ENCODE measurements at places on chromosomes 7 and 10.
A peak's percentile ranks its signal among the peaks of the same experiment; 100 is the strongest.

DNA sequence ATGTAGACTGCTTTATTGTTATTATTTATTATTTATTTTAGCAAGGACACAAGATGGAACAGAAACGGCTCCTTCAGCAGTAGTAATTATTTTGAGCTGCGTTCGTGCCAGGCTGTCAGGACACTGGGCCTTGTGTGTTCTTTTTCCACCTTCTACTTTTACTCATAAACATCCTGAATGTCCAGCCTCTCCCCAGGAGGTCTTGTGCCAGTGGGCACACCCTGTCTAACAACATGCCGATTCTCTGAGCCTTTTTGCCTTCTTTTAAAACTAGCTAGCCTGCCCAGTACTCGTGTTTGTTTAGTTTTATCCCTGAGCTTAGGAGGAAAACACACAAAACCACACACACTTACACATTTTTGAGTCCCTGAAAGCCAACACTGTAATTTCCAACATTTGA is 1.2 kb downstream of the SCIN start:
- DNase-seq = no peak

DNA sequence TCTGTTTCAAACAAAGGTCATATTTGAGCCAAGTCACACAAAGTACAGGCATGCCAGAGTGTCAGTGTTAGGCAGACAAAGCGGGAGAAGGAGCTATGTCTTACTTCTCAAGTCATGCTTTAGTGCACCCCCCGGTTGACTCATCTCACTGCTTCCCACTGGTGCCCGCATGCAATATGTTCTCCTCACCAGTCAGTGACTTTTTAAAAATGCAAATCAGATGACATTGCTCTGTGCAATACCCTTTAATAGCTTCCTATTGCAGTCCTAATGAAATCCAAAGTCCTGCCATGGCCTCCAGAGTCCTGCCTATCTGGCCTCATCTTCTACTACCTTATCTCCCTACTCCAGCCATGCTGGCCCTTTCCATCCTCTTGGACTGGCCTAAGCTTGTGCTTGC is 429.1 kb downstream of the ACTR3B start:
- no peak for DNase-seq

GRCh38 chr7:76234931-76235441 is 33.3 kb downstream of the SRRM3 start:
- peak; percentile 73 for DNase-seq

DNA sequence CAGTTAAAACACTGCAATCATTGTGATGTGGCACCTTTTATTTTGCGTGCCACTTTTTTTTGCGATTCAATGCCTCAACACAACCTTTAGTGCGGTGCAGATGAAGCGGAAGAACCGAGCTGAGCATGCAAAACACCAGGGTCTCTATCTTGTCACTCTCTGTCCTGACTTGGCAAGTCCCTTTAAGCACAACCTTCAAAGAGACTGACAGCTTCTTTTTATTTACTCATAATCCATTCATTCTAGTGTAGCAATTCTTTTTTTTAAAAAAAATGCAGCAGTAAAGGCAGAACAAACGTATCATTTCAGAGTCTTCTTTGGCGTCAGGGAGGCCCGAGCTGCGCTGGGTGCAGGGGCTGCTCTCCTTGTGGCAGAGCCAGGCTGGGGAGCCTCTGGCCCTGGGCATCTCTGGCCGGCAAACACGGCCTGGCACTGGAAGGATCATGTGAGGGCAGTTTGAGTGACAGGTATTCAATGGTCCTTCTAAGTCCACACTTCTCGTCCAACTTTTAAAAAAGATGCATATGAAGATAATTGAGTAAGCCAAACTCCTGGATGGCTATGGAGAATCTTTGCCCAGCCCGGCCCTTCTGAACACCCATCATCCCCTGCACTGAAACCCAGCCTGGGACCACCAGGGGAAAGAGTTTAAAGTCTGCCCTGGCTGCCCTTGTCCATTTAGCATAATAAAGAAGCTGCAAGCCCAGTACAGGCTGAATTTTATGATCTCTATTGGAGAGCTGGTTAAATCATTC is 3.9 kb downstream of the PTF1A start:
- DNase-seq = no peak

DNA sequence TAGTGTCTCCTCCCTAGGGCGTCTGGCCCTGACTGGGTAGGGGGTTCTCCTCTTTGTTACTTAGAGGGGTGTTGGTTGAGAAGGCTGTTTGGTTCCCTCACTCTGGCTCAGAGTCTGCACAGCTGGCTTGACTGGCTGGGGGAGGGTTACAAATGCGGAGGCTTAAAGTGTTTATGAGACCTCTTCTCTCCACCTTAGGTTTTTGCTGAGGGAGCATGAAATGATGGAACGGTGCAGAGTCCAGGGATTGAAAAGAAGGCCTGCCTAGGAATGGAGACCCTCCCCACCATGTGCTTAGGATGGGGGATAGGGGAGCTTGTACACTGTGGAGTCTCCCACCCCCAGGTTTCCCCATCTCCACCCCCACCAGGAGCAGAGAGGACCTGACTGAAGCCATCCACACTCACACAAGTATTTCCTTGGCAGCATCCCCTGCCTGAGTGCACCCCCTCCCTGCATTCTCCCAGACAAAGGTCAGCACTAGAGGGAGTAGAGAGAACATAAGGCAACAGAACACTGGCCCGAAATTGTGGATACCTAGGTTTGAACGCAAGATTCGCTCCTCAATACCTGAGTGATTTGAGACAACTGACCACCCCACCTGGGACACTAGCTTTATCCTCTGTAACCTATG is 1.7 kb upstream of the LDB1 start:
- DNase-seq = no peak

DNA sequence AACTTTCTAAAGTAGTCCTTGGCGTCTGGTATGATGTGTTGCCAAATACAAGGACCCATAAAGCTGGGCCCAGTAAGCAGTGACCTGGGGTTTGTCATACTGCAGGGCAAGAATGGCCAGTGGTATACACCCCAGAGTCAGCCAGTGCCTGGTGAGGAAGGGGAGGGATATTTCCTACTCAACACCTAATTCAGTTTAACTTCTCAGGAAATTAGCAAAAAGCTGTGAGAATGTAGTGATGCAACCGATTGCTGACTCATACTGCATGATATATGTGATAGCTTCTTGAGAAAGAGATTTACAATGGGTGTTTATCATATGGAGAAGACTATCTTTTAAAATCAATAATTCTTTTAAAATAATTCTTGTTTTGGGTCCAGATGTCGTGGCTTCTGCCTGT is 889.3 kb upstream of the CELF2 start:
- DNase-seq = no peak

DNA sequence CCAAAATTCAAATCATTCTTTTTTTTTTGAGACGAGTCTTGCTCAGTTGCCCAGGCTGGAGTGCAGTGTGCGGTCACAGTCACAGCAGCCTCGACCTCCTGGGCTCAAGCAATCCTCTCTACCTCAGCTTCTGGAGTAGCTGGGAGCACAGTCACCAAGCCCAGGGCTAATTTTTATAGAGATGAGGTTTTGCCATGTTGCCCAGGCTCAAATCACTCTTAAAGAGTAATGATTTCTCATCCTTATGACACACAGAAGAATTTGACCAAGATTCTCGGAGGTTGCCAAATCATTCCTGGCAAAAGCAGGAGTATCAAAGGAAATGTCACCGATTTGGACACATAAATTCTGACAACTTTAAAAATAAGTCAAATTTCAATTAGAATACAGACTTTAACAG is 39.1 kb downstream of the SIRT1 start:
- no peak for DNase-seq

- no peak for DNase-seq
Measured at GRCh38 chr7:156998988-156999957, 11.2 kb downstream of the MNX1 start.

DNA sequence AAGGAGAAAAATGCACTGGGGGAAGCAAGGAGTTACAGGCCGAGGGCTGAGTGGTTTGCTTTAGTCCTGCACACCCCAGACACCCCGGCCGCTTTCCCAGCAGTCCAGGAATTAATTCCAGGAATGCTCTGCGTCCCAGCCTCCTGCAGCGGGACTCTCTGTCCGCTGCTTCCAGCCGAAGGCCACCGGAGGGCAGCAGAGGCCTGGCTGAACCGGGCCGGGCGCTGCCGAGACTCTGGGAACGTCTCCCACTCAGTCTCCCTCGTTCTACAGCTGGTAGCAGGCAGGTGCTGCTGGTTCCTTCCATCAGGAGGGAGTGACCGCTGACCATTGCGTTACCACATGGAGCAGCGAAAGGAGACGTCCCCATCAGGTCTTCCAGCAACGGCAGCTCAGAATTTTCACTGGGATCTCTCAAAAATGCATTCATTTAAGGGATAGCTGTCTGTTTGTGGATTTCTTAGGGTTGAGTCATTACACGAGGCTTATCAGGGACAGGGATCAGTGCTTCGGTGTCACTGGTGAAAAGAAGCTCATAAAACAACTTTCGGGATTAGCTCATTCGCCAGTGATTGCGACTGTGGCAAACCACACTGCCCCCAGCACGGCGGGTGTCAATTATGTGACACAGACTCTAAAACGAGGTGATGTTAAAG is 24.9 kb upstream of the PITRM1 start:
- peak; percentile 54 for DNase-seq

All from CD4-positive, alpha-beta T cell treated with Interleukin-12 subunit alpha and Interleukin-12 subunit beta, for 1 hour (primary cell).